Activated CD4-positive, alpha-beta T cell treated with anti-CD3 and anti-CD28 coated beads for 48 hours (primary cell): ENCODE measurements at places on chromosomes 13 and 19.
A peak's percentile ranks its signal among the peaks of the same experiment; 100 is the strongest.

DNA sequence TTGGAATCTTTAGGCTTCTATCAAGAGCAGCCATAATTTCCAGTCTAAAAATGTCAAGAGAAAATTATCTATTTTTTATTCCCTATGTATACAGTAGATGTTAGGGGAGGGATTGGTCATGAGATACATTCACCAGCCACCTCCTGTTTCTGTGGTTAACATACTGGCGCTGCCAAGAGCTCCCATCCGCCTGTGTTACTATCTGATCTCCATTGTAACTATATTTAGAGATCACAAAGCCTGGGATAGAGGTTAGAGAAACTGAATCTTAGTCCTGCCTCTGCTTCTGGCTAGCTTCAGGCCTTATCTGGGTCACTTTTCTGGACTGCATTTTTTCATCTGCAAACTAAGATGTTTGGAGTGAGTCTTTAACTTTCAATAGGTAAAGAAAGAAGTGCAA is 46.3 kb downstream of the POLR1D start:
- no peak for DNase-seq

DNA sequence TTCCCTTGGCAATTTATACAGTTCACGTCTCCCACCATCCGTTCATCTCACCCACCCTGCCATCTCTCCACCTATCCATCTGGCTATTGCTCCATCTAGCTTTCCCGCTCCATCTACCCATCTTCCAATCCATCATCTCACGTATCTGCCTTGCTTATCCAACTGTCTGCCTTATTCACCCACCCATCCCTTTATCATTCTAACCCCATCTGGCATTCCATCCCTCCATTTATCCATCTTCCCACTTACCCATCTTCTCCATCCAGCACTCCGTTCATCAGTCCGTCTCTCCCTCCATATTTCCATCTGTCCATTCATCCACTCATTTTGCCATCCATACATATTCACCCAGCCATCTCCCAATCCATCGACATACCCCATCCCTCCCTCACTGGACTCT is 10.0 kb downstream of the RPS16 start:
- no peak for DNase-seq

DNA sequence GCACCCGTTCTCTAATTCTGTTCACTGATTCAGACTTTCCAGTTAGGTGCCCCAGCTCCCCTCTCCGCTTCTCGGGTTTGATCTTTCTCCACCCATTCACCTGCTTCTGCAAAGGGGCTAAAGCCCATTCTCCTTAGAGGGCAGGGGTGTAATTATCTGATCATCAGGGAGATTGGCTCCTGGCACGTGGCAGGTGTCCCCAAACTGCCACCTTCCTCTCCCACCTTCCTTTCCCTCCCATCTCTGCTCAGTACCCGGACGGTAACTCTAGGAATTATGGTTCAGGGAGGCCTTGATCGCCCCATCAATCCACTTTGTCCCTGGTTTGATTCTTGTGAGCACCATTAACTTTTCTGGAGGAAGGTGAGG is 212 bp downstream of the FFAR1 start:
- DNase-seq: no peak

DNA sequence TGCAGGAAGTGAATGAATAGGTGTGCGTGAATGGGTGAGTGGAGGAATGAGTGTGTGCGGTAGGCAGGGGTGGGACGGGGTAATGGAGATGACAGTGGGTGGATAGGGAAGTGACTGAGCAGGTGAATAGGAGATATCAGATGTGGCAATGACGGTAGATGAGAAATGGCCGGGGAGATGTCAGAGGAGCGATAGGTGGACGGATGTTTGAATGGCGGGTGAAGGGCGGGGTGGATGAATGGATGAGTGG is 1.5 kb downstream of the TTC9B start:
- peak; percentile 36 for DNase-seq

GRCh38 chr13:46317120-46317519 is 69.9 kb downstream of the RUBCNL start:
- no peak for DNase-seq

DNA sequence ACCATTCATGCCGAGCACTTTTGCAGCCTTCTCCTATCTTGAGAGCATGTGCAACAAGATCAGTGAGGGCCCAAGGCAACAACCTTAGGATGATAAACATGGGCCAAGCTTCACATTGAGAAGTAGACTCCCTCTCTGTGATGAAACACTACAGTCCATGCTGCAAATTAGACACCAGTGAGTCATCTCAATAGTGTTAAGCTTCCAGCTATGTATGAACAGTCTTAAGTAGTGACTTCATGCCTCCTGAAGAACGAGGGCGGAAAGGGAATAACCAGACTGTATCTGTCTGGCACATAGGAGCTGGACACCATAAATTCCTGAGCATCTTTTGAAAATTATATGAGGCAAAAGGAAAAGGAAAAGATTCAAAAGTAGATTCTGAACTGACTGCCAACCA is 309.9 kb upstream of the SLITRK1 start:
- no peak for DNase-seq

DNA sequence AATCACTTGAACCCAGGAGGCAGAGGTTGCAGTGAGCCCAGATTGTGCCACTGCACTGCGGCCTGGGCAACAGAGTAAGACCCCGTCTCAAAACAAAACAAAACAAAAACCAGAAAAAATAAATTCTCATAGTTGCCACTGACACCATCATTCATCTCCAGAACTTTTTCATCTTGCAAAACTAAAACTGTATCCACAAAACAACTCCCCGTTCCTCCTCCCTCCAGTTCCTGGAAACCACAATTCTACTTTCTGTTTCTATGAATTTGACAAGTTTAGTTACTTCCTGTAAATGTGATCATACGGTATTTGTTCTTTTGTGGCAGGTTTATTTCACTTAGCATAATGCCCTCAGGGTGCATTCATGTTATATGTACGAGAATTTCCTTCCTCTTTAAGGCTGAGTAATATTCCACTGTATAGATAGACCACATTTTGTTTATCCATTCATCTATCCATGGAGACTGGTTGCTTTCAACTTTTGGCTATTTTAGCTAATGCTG is 13.2 kb upstream of the ADGRE5 start:
- DNase-seq: peak; percentile 24

DNA sequence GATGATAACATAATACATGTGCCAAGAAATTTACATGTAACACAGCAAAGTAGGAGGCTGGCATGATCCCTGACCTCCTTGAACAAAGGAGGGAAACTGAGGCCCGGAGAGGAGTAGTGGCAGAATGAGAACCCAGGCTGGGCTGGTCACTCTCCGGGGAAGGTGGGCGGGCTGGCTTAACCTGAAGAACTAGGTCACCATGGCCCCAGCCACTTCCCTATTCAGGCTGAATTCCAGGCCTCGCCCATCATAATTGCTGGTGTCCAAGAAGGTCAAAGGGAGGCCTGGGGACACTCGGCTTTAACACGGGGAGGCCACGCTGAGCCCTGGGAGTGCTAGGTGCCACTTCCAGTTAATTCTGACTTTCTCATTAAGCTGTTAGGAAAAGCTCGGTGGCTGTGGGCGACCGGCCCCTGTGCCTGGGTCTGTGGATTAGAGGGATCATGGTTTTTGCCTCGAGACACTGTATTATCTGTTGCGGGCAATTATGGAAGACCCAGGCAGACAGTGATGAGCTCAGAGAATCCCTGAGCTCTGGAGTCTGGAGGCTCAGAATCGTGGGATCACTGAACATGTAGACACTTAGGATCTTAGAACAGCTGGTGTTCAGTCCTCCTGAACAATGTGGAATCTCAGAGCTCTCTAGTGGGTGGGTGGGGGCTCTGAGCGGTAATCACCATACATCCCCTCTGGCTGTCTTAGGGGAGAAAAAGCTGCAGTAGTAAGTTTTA is 5.0 kb upstream of the TINCR start:
- DNase-seq: no peak

GRCh38 chr13:98216135-98216565 is 39.1 kb upstream of the RNF113B start:
- DNase-seq: no peak

DNA sequence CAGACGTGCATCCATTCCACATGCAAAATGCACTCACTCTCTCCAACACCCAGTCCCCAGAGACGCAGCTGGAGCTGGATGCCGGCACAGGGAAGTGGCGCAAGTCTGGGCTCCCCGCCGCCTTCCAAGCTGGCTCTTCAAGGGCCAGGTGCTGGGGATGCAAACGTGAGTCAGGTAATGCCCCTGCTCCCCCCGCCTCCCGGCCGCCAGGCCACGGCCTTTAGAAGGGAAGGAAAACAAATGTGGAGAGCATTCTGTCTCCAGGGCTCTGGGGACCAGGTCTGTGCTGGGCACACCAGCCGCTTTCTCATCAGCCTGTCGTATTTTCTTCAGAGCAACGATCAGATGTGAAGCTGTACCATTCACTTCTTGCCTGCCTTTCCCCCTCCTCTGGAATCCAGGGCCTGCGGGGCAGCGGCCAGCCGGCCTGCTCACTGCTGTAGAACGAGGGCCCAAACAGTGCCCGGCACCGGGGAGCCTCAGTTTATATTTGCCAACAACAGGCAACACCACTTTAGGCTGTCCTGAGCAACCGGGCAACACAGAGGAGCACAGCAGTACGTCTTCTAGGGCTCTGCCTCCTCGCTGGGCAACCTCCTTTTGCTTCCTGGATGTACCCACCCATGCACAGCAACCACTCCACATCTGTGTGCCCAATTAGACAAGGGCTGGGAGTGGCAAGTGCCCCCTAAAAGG is 3.8 kb downstream of the RAB20 start:
- no peak for DNase-seq

DNA sequence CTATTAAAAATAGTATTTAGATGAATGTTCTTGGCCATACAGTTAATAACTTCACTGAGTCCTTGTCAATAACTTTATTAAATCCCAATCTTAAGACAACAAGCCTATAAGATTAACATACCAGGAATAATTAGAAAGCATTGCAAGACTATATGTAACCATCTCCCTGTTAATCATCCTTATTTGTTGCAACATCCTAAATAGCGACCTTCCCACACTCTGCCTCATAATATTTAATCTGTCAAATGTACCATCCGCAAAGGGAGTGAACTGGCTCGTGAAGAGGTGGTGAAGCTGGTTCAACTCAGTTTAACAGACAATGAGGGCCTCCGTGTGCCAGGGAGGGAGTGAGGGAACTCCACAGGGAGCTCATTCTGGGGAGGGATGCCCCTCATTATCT is 33.9 kb downstream of the KL start:
- no peak for DNase-seq

DNA sequence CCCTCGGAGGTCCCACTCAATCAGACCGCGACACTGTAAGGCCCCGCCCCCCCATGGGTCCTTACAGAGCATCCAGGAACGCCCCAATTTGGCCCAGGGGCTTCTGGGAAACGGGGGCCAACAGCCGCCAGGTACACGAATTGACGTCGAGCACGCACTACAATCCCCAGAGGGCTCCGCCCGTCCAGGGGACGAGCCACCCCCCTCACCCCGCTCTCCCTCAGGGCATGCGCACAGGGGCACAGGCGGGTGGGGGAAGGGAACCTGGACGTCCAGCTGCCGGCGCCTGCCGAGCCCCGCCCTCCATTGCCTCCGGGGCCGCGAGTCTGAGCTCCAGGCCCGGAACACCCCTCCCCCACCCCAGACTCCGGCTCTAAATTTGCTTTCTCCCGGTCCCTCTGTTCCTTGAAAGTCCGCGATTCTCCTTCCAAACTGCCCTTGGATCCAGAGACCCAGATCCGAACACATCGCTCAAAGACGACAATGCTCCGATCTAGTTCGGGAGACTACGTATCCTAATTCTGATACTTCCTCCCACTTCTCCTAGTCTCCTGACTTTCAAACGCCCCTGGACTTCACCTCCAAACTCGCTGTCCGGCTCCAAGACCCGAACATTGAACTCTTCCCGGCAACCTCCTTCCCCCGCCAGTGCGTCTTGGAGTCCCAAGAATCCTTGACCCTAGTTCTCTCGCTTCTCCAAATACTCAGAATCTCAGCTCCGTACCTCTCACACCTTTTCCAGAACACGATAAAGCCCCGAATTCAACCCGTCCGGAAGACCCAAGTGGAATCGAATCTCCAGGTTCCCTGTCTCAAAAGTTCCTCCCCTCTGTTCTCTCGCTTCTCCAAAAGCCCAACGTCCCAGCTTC is 770 bp downstream of the SERTAD3 start:
- DNase-seq: peak; percentile 99

GRCh38 chr19:49579947-49580263 is 451 bp downstream of the NOSIP start:
- DNase-seq: no peak
